Large intestine (tissue), 12 donors: ENCODE measurements at places on chromosomes 1 and 21.
A peak's percentile ranks its signal among the peaks of the same experiment; 100 is the strongest.

GRCh38 chr1:145827966-145828365, 4.0 kb downstream of the POLR3C start:
- DNase-seq, result no peak

- DNase-seq, result no peak
These were observed 5.0 kb upstream of the KRTAP12-1 start for GRCh38 chr21:44686843-44687561.

GRCh38 chr1:219257751-219258150, 84.1 kb downstream of the LYPLAL1 start:
- DNase-seq, result no peak

- DNase-seq, result no peak
These were observed 168.0 kb upstream of the DAB1 start for GRCh38 chr1:57591842-57592241.

GRCh38 chr1:178093951-178094738, at the start of gene RASAL2:
Gene RASAL2, plus strand, starts transcription at chr1:178094104. Its CDS starts 389 bp downstream, at chr1:178094493.
- peak; percentile 53 for DNase-seq

- peak; percentile 17 for DNase-seq
These were observed 108.9 kb downstream of the CAPN8 start for GRCh38 chr1:223556414-223557129.

DNA sequence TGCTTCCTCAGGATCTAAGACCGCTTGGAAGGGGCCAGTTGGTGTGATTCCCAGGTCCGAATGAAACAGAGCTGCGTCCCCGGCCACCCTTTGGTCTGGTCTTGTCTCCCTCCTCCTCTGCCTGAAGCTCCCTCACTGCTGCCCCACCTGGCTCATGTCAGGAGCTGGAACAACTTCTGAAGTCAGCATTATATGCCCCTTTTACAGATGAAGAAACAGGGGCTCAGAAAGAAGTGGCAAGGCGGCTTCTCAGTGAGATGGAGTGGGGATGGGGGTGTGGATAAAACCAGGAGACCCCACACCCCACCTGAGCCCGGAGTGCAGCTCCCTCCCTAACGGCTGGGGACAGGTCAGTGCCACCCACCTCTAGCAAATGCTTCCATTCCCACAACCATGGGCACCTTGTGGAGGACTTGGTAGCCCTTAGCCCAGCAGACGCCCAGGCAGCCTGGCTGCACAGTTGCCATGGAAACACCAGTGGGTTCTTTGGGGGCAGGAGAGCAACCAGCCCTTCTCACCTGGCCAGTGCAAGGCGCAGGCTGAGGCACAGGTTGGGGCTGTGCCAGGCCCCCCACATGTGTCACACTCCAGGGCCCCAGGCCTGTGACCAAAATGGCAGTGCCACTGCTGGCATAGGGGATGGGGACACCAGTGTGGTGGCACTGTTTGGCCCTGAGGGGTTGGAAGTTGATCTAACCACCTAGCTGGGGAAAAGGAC, 31.9 kb upstream of the ECE1 start:
- DNase-seq, result no peak

- peak; percentile 1 for DNase-seq
These were observed 436.4 kb downstream of the PLA2G4A start for GRCh38 chr1:187264995-187265602.

- DNase-seq, result no peak
These were observed 1649.2 kb downstream of the AMY1C start for GRCh38 chr1:105398909-105399308.

DNA sequence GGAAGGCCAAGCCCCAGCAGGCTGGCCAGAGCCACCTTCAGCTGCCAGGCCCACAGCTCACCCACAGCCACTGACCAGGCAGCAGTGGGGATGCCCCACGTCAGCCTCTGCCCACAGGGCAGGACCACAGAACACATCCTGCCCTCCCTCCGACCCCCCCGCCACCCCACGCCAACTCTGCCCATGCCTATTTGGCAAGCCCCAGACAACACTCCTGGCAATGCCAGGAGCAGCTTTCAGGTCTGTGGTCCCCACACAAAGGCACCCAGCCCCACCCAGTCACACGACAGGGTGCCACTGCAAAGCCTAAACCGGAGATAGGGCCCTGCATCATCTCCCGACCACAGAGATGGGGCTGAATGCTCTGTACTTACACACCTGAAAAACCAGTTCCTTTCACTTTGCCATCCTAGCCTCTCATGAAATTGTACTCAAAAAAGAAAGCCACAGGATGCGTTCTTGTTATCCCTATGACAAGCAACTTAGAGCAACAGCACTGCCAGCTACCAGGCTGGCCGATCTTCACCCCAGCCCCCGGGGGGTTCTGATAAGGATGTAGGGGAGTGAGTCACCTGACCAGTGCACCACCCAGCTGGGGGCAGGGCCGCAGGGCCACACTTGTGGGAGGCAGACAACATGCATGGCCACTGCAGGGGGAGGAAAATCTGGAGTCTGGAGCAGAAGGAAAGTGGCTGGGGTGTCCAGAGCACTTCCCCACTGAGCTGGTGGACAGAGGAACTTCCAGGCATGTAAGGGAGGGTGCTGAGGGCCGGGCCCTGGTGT, 36.2 kb downstream of the UBE2G2 start:
- DNase-seq, result peak; percentile 13

DNA sequence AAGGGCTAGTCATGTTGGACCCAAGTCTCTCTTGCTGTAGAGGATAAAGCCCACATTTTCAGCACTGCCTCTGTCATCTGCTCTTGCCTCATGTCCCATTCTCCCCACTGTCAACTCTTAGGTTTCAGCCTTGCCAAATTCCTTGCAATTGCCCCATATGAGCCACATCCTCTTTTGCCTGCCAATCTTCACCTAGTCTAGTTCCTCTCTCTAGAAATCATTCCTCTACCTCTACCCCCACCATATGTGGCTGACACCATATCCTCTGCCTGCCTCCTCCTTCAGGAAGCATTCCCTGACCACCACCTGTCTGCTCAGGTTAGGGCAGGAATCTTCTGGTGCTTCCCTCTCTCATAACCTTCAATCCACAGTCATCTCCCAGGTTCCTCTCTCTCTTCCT, 38.2 kb downstream of the SLC9A1 start:
- DNase-seq, result no peak

DNA sequence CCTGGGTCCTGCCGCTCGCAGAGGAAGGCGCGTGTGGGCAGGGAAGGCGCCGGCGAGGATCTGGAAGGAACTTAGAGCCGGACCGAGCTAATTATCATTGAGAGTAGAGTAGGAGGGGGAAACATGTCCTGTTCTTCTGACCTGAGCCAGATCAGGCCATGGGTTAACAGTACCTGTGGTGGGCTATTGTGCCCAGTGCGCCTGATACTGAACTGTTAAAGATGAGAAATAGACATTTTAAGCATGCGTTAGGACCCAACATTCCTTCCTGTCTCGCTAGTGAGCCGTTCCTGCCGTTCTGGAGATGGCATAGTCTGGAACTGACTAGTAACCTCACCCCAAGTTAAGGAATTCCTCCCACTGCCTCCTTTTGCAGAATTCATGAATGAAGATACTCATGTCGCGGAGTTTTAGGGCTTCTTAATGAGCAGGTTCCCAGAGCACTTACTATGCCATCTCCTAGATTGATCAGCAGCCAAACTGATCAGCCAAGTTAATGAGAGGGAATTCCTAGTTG, 870 bp downstream of the STRIP1 start:
- DNase-seq, result no peak

GRCh38 chr1:234143681-234144080, 229.6 kb upstream of the COA6 start:
- no peak for DNase-seq

DNA sequence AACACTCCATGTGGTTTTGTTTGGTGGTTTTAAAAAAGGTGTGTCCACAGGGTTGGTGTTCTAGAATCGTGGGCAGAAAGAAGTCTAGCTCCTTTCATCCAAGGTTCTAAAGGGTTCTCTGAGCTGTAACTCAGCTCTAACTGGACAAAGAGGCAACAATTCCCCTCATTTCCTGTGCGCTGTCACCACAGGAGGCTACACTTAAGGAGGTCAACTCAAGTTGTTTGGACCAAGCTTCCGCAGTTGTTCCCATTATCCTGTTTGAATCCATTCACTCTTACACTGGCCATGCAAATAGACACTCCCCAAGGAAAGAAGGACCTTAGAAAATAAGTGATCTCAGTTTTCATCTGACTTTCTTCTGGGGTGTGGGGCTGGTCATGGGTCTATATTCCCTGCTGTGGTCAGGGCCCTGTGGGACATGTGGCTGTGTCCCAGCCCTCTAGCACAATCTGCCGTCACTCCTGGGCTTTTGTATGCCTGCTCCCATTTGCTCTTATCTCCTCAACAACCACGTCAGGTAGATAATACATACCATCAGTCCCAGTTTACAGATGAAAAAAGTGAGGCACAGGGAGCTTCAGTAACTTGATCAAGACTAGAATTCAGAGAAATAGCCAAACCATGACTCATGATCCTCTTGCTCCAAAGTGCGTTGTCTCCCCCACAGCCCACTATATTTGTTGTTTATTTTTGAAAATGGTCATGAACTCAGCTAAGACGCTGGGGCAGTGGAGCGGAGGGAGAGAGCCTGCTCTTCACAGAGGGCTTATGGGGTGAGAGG, 103.6 kb downstream of the RHOU start:
- DNase-seq, result no peak

DNA sequence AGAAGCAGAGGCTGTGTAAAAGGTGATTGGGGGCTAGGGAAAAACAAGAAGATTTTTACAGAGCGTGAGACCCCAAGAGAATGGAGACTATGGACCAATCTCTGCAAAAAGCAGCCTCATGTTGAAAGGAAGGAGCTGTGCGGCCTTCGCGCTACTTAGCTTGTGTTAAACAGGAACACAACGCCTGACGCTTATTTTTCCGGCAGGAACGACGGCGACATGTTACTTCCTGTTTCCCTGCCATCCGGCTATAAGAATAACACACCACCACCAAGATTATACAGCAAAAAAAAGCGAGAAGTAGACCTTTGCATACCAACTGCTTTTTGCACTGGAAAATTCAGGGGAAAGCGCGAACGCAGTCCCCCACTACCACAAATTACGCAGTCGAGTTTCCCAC, 272.7 kb downstream of the FAM72C start:
- DNase-seq, result no peak

DNA sequence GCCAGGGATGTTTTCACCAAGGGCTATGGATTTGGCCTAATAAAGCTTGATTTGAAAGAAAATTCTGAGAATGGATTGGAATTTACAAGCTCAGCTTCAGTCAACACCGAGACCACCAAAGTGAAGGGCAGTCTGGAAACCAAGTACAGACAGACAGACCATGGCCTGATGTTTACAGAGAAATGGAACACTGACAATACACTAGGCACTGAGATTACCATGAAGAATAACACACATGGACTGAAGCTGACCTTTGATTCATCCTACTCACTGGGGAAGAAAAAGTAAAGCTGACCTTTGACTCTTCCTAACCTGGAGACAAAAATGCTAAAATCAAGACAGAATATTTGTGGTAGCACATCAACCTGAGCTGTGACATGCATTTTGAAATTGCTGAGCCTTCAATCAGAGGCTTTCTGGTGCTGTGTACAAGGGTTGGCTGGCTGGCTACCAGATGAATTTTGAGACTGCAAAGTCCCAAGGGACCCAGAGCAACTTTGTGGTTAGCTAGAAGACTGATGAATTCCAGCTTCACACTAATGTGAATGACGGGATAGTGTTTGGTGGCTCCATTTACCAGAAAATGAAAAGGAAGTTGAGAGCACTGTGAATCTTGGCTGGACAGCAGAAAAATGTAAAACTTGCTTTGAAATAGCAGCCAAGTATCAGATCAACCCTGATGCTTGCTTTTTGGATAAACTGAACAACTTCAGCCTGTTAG, 190.4 kb upstream of the KCTD3 start:
- DNase-seq, result no peak

DNA sequence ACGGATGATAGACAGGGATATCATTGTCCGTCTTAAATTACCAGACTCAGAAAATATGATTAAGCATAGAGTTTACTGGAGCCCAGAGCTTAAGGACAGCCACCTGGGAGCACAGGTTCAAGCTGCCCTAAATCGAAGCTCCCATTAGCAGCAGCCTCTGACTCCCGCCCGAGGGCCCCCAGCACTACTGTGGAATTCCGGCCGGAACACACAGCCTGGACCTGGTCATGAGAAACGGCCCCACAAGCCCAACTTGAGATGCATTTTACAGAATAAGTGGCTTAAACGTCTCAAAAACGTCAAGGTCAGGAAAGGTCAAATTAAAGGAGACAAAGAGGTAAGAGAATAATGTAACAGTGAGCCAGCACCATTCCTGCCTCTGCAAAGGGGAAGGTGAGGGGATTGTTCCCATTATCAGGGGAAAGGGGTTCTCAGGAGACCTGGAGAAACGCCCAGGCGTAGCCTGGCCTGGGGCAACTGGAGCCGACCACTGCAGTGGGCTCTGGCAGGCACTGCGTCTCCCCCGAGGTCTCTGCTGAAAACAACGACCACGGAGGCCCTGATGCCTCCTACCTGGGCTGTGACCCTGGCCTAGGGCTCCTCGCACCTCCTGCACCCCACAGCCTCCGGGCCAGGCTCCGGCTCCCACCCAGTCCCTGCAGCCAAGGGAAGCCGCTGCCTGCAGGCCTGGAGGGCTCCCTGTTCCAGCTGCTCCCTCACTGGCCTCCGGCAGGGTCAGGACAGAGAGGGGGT, 11.5 kb upstream of the COL6A1 start:
- DNase-seq, result no peak

- DNase-seq, result no peak
These were observed 2.0 kb upstream of the WNT2B start for GRCh38 chr1:112506731-112507130.

GRCh38 chr1:53592521-53592982, 133.4 kb downstream of the DMRTB1 start:
- peak; percentile 75 for DNase-seq

DNA sequence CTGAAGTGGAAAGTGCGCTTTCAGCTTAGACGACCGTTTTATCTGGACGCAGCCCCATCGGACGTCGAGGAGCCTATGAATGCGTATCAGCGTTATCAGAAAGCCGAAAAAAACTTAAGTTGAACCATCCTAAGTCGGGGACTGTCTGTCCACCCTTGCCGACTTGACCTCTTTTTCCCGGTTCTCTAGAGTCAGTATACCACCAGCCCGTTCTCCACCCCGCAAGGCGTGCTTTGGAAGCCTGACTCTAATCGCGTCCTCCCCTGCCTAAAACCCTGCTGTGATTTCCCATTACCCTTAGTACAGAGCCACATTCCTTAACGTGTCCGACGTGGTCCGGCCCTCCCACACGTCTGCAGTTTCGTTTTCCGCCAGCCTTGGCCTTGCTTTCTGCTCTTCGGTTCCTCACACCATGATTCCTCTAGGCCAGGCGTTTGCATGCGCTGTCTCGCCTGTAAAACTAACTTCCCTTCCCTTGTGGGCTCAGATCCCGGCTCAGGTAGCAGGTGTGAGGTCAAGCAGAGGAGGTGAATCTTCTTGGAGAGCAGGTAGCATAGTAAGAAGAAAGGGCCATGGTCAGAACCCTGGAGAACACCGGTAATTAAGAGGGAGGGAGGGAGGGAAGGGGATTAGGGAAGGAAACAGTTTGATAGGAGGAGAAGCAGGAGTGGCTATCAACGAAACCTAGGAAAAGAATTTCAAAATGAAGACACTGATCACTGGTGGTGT, 865 bp downstream of the ADPRS start:
- peak; percentile 36 for DNase-seq

DNA sequence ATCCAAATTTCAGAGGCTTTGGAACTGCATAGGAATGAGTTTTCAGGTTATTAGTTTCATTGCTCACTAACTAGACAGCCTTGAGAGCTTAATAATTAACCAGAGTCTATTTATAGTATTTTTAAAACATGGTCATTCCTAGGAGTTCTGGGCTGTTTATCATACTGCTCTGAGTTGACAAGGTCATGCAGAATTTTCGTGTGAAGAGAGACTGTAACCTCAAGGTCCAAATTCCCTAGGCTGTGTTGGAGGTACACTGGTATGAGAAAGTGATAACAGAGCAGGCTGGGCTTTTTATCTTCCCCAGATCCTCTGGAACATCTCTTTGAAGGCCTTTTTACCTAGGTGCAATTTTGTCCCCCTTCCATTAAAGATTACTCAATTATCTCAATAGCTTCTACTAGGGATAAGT, 736.3 kb downstream of the LTN1 start:
- DNase-seq, result peak; percentile 90
